ENCODE measurements at places on chromosomes 3 and 15.
A peak's percentile ranks its signal among the peaks of the same experiment; 100 is the strongest.

DNA sequence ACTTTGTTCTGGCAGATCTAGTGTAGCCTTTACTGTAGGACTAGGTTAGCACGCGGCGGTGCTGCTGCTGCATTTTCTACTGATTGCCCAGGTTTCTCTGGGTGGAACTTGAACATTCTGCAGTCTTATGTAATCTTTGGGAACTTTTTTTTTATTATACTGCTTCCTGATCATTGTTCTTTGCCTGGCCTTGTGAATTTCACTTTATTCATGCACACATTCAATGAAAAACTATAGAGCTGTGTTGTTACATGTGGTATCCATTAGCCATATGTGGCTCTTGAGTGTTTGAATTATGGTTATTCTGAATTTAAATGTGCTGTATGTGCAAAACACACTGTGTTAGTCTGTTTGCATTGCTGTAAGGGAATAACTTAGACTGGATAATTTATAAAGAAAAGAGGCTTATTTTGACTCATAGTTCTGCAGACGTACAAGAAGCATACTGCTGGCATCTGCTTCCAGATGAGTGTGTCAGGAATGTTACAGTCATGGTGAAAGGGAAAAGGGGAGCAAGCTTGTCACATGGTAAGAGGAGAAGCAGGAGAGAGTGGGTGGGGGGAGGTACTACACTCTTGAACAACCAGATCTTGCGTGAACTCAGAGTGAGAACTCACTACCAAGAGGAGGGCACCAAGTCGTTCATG lies 26.5 kb downstream of the MEF2A start:
- DNase-seq = no peak

- no peak for DNase-seq
Measured at GRCh38 chr3:17179381-17180205, 294.8 kb downstream of the PLCL2 start.

GRCh38 chr3:126522363-126522788 lies 1.6 kb upstream of the CHST13 start:
- DNase-seq = peak; percentile 59

DNA sequence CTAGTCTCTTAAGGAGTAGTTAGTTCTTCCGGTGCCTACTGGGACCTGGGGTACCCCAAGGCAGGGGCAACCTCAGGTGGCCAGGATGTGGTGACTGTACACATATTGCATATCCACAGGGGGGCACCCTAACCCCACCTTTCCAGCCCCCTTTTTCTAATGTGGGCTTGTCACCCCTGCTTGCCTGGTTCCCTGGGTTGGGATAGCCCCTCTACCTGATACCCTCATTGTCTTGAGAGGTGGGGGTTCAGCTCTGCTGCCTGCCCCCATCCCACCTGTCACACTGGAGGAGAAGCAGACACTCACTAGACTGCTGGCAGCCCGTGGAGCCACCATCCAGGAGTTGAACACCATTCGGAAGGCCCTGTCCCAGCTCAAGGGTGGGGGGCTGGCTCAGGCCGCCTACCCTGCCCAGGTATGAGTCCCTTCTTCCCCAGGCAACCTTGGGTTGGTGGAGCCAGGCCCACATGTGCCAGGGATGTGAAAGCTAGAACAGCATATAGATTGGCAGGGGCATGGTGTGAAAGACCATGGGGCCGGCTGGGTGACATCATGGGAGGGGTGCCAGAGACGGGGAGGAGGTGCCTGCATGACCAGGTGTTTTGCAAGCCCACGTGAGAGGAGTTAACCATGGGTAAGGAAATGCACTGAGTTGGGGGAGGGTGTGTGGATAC lies 4.0 kb downstream of the GLYCTK start:
- no peak for DNase-seq

DNA sequence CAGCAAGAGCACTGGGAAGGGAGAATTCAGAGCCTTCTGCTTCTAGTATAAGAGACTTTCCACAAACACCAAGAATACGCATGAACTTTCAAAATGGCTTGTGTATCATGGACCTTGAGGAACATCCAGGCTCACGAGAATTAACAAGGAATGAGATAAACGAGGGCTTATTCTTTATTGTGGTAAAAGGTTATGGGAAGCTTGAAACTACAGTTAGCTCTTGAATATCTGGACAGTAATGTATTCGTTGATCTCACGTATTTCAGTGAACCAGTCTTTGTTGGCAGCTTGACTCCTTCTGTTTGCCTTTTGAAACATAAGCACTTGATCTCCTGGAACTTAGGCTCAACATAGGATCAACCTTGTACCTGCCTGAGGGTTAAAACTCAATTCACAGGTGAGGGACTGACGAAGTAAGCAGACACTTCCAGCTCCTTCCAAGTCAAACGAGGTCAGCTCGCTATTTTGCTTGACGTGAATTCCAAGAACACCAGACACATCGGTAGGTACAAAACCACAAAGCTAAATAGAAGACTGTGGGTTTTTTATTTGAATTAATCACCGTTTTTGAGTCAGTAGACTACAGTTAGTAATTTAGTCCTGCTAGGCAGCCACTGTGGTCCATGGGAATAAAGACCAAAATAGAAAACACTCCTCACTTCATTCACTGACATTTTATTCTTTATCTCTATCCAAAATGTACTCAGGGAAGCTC lies 30.8 kb downstream of the GALNT15 start:
- no peak for DNase-seq

GRCh38 chr3:13030684-13031083 lies 42.5 kb downstream of the IQSEC1 start:
- DNase-seq = no peak

- DNase-seq = no peak
Measured at GRCh38 chr15:46921891-46922290, 795.4 kb upstream of the SEMA6D start.

- DNase-seq = no peak
Measured at GRCh38 chr3:17394541-17395155, 347.8 kb downstream of the TBC1D5 start.

DNA sequence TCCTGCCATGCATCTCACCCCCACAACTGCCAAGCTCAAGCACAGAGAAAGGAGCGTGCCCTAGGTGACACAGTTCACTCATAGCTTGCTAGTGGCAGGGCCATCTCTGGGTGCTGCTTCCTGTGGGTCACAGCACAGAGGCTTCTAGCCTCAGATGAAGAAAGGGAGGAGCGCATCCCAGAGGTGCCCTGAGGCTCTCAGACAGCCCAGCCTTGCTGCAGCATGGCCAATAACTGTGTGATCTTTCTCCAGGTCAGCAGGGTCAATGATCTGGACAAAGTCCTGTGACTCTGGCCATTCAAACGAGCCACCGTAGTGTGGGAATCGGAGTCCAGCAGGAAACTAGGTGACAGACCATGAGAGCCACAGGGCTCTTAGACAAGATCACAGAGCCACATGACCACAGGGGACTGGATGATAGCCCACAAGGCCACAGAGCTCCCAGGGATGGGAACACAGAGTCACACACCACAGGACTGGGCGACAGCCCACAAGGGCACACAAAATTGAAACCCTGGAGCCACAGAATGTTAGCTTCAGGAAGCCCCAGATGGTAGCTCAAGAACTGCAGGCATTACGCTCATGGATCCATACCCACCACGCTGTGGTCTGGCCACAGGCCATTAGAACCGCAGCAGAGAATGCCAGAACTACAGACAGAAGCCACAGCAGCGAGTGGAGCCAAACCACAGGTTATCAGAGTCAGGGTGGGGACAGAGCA lies 25.9 kb upstream of the GRIP2 start:
- no peak for DNase-seq

- no peak for DNase-seq
Measured at GRCh38 chr3:190811775-190812480, 50.6 kb downstream of the GMNC start.

DNA sequence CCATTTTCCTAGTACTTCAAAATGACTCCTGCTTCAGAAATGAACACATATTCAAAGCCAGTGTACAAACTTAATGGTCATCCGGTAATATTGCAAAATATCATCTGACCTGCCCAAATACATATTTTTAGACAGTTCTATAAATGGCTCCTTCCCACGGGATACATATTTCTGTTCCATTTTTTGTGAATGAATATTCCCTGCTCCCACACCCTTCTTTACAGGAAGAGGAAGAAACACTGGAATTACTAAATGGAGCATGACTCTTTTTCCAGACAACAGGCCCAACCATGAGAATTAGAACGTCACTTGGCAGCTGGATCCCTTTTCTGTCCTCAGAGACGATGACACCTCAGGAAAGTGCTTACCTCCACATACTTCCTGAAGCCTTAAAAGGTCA lies 38.0 kb upstream of the CBLB start:
- no peak for DNase-seq

DNA sequence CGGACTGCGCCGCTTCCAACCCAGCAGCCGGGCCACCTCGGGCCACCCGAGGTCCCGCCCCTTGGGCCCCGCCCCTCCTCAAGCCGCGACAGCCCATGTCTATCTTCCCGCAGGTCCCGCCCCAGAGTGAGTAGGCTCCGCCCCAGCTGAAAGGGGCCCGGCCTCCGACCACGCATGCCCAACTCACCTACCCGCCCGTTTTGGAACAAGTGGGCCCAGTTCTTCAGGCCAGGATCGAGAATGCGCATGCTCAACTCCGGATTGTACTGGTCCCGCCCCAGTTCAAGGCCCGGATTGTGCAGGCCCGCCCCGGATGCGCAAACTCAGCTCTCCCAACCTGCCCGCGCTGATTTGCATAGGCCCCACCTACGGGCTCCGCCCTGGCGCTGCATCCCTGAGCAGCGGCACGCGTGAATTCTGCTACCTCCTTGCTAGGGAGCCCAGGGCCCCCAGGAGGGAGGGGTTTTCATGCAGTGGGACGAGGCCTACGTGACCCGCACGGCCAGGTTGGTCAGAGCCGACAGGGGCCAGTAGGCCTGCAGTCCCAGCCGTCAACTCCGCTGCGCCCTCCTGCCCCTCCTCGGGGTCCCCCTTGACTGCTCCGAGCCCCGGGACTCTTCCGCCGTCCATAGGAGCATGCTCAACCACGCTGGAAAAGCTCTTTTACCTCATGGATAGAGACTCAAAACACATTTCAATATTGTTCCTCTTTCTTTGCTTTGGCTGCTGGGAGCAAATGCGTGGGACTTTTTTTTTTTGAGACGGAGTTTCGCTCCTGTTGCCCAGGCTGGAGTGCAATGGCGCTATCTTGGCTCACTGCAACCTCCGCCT lies at the start of gene PFKFB4:
Gene PFKFB4, minus strand, starts transcription at position 8 of the 831 bp plus-strand sequence. CDS start 26 bp downstream, outside the sequence.
- peak; percentile 99 for DNase-seq

- DNase-seq = no peak
Measured at GRCh38 chr3:23665741-23666140, 140.0 kb upstream of the UBE2E1 start.

DNA sequence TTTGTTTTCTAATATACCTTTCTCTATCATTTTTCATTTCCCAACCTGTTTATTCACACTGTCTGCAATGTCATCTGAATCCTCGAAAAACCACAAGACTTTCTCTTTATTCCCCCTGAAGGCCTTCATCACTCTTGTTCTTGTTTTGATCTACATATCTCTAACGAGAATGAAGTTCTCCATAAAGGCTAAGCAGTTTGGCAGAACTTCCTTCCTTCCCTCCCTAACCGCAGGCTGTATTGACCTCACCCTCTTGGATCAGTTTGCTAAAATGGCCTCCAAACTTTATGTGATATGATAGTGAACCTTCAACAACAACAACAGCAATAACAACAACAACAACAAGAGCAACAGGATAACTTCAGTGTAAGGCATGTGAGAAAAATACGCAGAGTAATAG lies 392.8 kb downstream of the TIGIT start:
- DNase-seq = no peak

DNA sequence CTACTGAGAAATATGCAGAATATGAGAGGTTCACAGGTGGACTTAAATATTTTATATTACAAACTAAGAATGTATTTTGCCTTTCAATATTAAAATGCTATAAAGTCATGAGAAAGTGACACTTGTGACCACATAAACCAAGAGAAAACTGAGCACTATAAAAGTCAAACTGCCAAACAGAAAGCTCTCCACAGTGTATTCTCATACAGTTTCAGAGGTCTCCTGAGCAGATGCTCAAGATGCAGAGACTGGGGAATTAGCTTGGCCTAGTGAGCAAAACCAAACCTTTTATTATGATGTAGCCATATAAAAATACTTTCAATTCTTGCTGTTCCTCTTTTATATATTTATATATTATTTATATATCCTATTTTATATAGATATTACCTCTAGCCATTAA lies 227.8 kb downstream of the TBC1D5 start:
- no peak for DNase-seq

DNA sequence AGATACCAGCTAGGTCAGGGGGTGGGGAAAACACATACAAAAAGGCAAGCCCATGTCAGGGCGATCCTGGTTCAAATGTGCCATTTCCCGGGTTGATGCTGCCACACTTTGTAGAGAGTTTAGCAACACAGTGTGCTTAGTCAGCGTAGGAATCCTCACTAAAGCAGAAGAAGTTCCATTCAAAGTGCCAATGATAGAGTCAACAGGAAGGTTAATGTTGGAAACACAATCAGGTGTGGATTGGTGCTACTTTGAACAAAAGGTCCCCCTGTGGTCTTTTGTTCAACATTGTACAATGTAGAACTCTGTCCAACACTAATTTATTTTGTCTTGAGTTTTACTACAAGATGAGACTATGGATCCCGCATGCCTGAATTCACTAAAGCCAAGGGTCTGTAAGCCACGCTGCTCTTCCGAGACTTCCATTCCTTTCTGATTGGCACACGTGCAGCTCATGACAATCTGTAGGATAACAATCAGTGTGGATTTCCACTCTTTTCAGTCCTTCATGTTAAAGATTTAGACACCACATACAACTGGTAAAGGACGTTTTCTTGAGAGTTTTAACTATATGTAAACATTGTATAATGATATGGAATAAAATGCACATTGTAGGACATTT lies 28.9 kb downstream of the TPM1 start:
- no peak for DNase-seq

DNA sequence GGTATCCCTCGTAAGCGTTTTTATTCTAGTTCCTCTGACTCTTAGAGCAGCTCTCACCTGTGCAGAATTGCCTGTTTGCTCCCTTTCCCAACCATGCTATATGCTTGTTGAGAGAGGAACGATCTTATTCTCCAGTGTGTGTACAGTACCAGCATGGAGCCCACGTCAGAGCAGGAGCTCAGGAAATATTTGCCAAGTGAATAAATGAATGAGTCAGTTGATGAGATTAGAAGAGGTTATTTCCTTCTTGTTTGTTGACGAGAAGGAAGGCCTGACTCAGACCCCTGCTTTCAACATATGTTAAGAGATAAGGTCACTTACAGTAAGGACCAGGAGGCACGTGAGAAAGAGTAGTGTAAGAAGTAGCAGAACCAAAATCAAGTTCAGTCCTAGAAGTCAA lies 106.3 kb upstream of the ABHD17C start:
- no peak for DNase-seq

DNA sequence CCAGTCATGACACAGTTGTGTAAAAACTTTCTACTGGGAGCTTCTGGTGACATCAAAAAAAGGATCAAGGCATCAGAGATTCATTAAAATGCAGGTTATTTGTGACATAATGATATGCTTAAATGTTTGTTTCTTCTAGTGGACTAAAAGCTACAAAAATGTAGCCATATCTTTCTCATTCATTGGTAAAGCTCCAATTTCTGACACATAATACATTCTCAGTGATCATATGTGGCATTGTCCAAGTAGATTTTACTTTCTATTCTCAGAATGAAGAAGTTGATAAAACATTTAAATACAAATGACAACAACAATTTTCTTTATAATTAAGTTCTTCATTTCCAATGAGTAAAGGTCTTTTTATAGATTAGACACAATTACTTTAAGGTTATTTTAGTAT lies 71.0 kb upstream of the ARHGEF26 start:
- DNase-seq = no peak

GRCh38 chr3:173733029-173733652 lies 335.6 kb downstream of the NLGN1 start:
- DNase-seq = no peak

- no peak for DNase-seq
Measured at GRCh38 chr3:148464246-148464645, 233.5 kb upstream of the AGTR1 start.

GRCh38 chr3:119723022-119723421 lies 20.2 kb downstream of the CFAP91 start:
- no peak for DNase-seq

All from activated CD4-positive, CD25-positive, alpha-beta regulatory T cell treated with anti-CD3 and anti-CD28 coated beads, Interleukin-2, amount 50 U/mL, for 72 hours (primary cell).